Epithelial cell of esophagus (primary cell): ENCODE measurements at places on chromosomes 7 and 10.

DNA sequence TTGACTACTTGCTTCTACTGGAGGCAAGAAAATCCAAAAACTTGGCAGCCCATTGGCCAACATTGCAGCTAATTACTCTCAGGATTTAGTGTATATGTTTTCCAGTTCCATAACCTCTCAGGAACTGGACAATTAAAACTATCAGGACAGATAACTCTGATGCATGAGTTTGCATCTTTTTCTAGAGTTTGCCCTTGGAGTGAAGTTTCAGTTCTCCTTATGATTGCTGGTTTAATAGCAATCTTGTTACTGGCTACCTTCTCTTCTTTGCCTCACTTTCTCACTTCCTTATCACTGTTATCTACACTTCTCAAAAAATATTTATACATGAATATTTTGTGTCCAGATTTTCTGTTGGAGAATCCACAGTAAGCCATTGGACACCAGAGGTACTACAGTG is 735.9 kb downstream of the PCDH15 start:
- no peak for DNase-seq

- no peak for DNase-seq
Observed at GRCh38 chr7:92276460-92276864, 30.7 kb downstream of the ANKIB1 start.

GRCh38 chr7:98281757-98282606 is 496 bp downstream of the BRI3 start:
- no peak for DNase-seq

GRCh38 chr7:26857506-26858240 is 6.7 kb downstream of the SKAP2 start:
- no peak for DNase-seq

GRCh38 chr10:4278186-4278585 is 493.2 kb upstream of the KLF6 start:
- DNase-seq, result no peak
